Ascending aorta (tissue), 2 donors: ENCODE measurements at places on chromosomes 12 and 14. TPM values are rescaled to one million over a fixed set of nuclear protein-coding genes. Genes with fewer than 3 reads are reported as not detected.

DNA sequence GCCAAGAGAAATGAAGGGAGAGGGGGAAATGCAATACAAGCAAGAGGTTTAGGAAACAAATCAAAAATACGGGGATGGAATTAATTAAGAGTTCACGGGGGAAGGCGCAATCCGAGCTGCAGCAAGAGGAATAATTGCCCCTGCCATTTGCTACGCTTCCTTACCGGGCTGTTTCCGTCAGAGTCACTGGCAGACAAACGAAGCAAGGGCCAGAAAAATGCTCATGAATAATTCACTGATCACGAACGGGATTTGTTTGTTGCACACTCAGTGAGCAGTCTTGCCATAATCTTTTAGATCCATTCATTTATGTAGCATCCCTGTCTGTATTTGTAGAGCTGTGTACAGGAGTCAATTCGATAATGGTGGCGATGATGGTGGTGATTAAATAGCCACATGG is 39.0 kb downstream of the PLXNC1 start:
- no peak for DNase-seq

DNA sequence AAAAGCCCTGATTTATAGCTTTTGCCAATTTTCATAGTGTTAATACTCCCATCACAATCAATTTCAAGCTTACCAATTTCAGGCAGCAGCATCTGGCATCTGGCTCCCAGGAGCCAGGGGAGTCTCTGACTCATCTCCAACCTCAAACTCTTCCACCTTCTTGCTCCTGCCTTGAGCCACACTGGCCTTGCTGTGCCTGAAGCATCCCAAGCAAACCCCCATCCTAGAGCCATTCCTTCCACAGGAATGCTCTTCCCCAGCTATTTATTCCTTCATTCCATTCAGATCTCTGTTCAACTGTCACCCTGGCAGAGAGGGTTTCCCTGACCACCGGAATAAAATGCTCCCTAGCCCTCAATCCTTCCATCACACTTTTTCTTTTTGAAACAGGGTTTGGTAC is 13.9 kb upstream of the PPP1CC start:
- no peak for DNase-seq

- no peak for DNase-seq
Observed at GRCh38 chr12:5514016-5514415, 82.1 kb downstream of the NTF3 start.

- DNase-seq: no peak
Observed at GRCh38 chr12:42780671-42781070, 191.1 kb upstream of the PRICKLE1 start.

Gene LRRK2
- 14.3 TPM for total RNA-seq

Gene A2ML1
- total RNA-seq: not detected

Gene SPIC
- total RNA-seq: not detected

DNA sequence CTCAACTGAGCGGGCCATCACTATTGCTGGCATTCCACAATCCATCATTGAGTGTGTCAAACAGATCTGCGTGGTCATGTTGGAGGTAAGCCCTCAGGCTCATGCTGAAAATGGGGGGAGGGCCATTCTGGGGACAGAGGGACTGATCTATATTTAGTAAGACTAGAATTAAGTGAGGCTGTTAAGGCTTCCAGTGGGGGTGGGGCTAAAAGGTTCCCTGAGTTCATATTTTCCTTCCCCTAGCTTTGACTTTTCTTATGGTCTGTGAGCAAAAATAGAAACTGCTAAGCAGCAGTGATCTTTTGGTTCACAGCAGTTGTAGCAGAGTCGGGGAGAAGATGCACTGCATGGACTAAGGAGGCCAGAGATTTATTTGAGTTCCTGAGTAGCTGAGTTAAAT is 9.2 kb downstream of the PCBP2 start:
- DNase-seq: no peak

Gene SPSB2
- 14.5 TPM for total RNA-seq

Gene LRTM2
- not detected for total RNA-seq

DNA sequence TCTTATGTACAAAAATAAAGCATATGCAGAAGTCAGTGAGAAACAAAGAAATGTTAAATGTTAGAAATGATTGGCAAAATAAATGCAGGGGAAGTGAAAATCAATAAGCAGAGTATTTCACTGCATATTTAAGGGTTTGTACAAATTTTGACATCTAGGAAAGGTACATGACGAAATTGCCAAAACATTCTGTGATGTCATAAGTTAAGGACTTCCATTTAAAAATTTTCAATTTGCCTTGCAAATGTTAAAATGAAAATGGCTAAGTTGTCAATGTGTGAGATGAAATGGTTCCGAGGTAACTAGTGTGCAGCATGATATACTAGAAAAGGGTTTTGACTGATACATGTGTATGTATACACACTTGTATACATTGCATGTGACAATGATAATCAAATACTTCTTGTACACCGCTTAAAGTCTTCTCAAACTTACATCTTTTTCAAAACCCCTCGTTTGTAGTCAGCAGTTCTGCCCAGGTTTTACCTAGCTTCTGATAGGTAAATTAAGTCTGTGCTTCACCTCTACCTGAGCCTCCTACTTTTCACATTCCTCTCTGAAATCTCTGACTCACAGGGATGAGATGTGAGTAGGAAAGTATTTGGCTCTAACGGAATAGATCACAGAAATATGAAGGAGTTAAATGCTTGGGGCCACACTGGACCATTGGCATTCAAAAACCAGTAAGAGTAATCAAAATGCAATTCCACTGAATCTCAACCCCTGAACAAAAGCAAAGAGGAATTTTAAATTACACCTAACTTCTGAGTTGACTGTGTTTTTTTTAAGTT is 442.4 kb upstream of the FOXG1 start:
- no peak for DNase-seq

DNA sequence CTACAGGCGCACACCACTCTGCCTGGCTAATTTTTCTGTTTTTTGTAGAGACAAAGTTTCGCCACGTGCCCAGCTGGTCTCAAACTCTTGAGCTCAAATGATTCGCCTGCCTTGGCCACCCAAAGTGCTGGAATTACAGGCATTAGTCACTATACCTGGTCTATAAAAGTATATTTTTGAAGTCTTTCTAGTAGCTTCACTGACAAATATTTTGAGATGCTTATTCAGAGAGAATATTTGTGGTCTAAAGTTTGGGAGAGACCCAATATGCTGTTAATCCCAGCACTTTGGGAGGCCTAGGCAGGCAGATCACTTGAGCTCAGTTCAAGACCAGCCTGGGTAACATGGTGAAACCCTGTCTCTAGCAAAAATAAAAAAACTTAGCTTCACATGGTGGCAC is 22.0 kb upstream of the PPP1R12A start:
- DNase-seq: no peak

DNA sequence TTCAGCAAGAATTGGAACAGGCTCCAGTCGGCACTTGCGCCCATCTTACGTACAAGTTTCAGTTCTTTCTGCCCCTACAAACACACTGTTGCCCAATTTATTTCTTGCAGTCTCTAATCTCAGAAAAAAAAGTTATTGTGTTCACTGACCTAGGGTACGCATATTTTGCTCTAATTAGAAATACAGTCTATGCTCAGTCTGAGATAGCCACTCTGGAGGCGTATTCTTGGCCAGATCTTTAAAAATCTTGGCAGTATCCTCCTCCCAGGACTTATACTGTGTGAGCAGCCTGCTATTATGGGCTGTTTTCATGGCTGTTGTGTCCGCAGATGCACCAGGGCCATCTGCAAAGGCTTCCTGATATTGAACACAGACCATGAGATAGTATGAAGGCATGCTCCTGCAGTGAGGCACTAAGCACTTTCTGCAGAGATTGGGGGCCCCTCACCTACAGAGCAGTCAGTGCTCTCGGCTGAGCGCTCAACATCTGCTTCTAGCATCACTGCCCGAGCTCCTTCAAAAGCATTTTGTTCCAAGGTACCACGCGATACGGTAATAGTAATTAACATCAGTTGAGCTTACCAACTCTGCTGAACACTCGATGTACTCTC is 57.9 kb downstream of the PPM1H start:
- DNase-seq: no peak

Gene ZDHHC17
- 24.3 TPM for total RNA-seq

Gene SLC17A8
- total RNA-seq: not detected

DNA sequence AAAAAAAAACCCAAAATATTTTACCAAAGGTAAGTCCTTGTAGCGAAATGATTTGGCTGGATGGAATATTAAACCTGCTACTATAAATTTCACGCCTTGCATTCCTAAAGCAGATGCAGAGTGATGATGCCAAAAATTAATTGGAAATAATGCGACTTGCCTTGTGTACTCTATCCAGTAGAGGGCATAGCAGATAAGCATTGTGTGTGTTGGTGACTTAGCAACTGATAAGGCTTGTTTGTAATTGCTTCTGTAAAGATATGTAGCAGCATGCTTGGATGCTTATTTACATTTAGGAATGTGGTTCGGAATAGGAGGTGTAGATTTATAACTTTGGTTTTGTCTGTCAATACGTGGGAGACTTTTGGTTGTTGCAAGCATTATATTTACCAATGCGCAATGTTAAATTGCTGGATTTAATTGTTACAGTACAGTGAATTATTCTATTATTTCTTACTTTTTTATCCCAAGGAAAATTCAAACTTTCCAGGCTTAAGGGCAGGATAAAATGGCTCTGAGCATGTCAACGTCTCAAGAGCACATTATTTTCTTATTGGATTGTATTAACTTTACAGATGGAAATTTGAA is 80.5 kb downstream of the TMEM260 start:
- DNase-seq: no peak

GRCh38 chr14:91957876-91958313 is 10.4 kb upstream of the FBLN5 start:
- DNase-seq: no peak

DNA sequence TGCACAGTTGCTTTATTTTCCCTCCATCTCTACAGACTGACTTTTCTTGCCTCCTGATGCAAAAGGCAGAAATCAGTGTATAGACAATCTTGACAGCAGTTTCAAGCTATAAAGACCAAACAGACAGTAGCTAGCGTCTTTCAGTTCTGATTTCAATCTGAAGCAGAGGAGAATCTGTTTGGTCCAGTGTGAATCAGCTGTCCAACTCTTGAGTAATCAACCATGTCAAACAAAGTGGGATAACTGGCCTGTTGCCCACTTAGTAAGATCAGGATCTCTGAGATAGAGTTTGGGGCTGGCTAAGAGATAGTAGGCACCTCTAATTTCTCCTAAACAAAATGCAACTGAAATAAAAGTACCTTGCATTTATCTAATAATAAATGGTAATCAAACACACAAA is 797.4 kb upstream of the FBXO33 start:
- no peak for DNase-seq

DNA sequence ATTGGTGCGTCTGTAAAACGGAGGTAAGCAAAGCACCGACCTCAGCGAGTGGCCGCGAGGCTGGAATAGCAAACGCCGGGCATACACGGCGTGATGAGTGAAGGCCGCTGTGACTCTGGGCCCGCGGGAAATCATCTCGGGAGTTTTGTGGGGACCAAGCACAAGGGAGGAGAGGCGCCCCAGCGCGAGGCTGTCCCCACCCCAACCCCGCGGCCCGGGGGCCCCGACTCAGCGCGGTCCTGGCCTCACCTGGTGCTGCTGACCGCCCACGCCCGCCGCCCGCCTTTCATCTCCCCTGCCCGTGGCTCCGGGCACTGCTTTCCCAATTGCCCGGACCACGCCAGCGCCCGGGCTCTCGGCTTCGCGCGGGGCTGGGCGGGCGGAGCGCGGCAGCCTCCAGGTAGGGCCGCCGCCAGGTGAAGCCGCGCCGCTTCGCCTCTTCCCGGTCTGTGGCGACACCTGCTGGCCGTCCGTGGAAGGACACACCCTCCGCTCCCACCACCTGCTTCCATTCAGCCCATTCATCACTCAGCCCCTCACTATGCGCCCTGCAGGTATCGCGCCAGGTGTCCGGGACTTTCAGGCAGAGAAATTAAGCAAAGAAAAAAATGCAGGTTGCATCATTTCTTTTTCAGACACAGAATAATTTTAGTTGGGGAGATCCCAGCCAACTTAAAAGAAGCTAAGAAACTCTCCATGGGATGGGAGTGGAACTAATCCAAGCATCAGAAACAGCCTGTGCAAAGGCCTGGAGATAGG is 360.4 kb downstream of the MED13L start:
- no peak for DNase-seq

- DNase-seq: no peak
Observed at GRCh38 chr12:124814741-124815613, 48.7 kb downstream of the SCARB1 start.

DNA sequence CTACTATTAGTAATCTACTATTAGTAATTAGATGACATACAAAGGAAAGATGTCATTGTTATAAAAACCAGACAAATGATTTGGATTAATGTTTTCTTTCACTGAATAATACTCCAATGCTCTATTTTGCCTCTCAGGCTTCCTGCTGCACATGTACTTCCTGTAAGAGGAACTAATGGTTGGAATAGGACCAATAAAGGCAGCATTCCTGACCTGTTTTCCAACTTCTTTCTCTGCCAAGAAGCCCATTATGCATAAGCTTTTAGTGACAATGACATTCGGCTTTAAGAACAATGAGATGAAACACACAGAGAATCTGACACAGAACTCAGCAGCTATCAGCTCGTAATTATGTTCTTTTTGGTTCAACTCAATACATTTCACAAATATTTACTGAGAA is 5.2 kb upstream of the C12orf56 start:
- no peak for DNase-seq

- DNase-seq: no peak
Observed at GRCh38 chr12:102118874-102119273, 1.0 kb downstream of the NUP37 start.

- no peak for DNase-seq
Observed at GRCh38 chr12:94488463-94488862, 28.8 kb upstream of the CEP83 start.

Gene AQP6
- not detected for total RNA-seq

Gene HDAC7
- 202 TPM for total RNA-seq

- DNase-seq: no peak
Observed at GRCh38 chr12:13313886-13314285, 117.4 kb downstream of the EMP1 start.

DNA sequence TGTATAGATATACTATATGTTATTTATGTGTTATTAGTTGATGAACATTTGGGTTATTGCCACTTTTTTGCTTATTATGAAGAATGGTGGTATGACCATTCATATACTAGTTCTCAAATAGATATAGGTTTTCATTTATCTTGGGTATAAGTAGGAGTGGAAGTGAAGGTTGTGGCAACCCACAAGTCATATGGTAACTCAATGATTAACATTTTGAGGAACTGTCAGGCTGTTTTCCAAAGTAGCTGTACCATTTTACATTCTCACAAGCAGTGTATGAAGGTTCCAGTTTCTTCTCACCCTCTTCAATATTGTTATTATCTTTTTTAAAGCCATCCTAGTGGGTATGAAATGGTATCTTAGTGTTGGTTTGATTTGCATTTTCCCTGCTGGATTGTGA is 19.0 kb upstream of the MSRB3 start:
- DNase-seq: no peak

DNA sequence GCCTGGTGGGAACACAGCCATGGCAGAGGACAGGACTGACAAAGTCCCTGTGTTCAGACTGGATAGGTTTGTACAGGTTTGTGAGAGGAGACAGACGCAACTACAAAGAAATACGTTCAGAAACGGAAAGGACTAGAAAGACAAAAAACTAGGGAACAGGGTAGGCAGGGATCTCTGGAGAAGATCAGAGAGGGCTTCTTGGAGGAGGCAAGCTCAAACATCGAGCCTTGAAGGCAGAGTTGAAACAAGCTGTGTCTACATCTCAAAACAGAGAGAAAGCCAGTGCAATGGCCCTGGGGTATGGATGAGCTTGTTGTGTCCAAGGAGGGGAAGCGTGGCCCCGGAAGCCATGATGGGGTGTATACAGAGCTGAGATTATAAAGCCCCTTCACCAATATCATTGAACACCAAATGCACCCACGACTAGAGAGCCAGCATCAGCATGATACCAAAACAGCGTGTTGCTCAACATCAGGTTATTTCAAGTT is 89.6 kb upstream of the NCOR2 start:
- no peak for DNase-seq

Gene RFX4
- not detected for total RNA-seq

Gene ASCL1
- total RNA-seq: not detected
